GM10248 (cell line): ENCODE measurements at places on chromosomes 11 and 22.

DNA sequence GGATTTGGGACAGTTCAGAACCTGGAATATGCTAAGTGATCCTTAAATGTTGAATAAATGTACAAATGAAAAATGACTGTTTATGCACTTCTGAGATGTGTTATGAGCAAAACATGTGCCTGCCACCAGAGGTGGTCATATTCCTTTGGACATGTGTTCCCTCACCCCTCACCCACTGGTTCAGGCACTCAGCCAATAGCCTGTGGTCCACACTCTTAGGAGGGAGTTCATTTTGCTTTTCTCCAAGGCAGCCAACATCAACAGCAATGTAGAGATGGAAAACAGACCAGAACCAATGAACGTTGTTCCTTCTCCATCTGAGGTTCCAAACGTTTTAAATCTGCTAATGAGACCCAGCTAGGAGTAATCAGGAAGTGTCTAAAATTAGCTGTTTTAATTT lies 44.0 kb downstream of the RPUSD4 start:
- no peak for DNase-seq

GRCh38 chr11:123357990-123358827 lies 71.9 kb upstream of the GRAMD1B start:
- DNase-seq = peak; percentile 68

DNA sequence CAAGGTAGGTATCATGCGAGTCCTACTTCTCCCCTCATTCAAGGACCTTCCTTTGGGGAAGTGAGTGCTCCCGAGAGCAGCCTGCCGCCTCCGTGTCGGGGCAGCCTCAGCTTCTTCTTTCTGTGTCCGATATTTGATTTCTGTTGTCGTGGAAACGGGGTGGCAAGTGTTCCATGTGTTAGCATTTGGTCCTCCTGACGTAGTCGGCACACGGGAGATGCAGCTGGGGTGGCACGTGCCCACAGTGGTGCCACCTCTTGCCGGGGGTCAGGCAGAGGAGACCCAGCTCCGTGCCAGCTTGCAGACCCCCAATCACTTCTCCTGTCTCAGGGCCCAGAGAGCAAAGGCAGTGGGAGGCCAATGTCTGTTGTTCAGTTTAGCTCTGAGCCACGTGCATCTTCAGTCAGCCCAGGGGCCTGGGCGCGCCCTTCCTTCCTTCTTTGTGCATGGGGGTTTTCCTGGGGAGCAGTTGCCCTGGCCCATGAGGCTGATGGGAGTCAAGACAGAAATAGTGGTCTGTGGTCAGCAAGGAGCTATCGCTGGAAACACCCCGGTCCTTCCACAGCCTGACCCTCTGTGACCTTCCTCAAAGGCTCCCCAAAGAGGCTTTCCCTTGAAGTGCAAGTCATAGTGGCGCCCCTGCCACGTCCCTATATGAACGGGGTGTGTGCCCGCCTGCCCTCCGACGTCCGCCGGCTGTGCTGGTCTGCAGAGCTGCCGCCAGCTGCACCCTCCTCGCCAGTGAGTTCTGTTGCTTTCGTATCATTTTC lies 44.5 kb downstream of the PARVB start:
- DNase-seq = peak; percentile 79

- DNase-seq = peak; percentile 24
Observed at GRCh38 chr11:88535916-88536547, 198.5 kb upstream of the CTSC start.

GRCh38 chr22:21568347-21569075 lies 997 bp downstream of the UBE2L3 start:
- peak; percentile 24 for DNase-seq
